ENCODE measurements at places on chromosomes 5 and 9.

DNA sequence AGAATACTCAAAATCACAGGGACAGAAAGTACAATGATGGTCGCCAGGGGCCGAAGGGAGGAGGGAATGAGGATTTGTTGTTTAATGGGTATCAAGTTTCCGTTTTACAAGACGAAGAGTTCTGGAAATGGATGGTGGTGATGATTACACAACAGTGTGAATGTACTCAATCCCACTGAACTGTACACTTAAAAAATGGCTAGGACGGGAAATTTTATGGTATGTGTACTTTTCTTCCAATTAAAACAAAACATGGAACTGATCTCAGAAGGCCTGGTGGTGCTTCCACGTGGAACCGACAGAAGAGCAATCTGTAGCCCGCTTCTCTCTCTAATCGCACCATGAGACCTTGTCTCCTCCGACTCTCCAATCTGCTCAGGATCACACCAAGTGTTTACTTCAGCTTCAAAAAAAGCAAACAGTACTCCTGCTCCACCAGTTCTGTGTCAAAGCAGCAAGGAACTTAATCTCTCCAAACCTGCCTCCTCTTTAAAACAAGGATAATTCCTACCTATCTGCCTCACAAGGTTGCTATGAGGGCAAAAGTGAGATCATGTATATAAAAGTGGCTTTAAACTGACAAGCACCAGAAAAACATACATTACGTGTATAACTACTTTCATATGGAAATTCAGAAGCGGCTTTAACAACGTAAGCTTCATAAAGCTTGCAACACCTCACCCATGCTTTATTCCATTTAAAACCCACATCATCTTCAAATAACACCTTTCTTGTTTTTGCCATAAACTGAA lies 2.1 kb downstream of the ECPAS start:
- peak; percentile 5 for DNase-seq

DNA sequence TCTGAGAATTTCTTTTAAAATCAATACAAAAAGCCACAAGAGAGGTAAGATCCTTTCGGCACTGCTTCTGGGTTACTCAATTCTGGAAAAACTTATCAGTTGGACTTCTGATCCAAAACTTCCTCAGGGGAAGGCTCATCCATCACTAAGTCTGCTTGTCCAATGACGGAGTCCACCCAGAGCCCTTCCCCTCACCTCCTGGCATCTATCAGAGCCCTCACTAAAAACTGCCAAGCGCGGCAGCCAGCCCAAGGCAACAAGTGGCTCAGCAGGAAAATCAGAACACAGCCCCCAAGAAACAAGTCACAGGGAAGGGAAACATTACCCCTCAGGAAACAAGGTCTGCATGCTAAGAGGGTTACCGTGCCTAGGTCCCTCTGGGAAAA lies 869 bp upstream of the ESM1 start:
- DNase-seq, result no peak

DNA sequence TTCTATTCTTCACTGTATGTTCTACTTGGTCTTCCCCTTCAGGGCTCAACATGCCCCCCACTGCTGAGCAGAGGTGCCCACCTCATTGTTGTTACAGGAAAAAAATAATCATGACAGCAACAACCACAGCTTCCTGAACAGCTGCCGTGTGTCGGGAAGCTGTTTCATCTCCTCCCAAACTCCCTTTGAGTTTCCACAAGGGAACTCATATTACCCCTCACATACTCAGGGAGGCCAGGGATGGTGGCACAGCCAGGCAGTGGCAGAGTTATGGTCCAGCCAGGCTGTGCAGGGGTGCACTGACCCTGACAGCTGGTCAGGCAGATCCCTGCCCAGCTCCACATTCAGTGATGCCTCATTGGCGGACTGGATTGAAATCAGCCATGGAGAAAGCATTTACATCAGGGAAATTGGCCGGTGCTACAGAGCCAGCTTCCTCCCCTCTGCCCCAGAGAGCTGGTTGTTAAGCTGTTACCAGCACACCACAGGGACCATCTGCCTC lies 37.3 kb downstream of the SARDH start:
- DNase-seq, result no peak

DNA sequence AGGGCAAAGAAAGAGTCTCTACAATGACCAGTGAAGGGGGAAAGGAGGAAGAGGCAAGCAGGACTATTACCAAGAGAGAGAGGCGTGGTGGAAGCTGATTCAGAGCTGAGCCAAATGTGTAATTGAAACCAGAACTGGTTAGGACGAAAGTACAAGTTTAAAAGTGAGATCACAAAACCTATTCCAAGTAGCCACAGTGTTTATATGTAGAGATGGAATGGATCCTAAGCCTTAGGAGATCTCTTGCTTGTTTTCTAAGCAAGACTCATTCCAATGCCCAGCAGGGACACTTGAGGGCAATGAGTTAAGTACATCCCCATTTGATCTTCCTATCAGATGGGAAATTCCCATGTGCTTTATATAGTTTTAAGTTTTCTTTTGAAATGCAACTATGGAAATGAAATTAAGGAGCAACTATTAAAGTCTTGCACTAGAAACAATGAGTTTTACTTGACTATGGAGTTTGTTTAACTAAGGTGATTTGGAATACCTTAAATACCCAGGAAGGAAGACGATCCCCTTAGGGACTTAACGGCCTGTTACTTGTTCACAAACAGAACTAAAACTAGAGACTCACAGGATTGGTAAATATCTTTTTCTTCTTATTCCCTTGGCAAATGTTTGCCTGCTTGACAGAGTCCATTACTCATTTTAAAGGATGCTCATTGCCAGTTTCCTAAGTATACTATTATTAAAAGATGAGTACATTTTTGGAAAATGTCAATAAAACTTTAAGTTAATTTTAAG lies 51.1 kb upstream of the SNX2 start:
- DNase-seq, result peak; percentile 71

DNA sequence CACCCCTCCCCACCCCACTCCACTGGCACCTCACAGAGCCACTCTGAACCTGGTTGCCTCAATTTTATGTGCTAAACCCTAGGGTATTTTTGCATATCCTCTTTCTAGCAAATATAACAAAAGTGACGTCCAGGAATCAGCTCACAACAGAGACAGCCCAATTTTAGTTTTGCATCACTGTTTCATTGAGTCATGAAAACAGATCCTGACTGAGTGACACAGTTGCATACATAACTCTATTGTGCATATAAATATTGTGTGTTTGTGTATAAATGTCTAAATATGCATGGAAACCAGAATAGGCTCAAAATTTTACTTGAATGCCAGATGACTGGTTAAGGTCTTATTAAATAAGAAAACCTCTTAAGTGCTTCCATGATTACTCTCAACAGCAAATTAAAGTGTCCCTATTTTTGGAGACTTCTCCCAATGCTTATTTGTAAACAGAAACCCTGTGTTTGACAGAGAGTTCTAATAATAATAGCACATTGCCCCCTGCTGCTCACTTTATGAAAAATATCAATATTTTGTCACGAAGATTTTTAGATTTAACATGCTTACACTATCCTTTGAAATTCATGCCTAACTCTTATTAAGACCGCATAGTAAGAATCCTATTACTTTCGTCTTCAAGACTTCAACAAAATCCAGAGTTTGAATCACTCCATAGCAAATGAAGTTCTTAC lies 75.5 kb upstream of the PRRC1 start:
- no peak for DNase-seq

- peak; percentile 77 for DNase-seq
Observed at GRCh38 chr5:40689438-40689837, 9.7 kb downstream of the PTGER4 start.

- no peak for DNase-seq
Observed at GRCh38 chr5:66898241-66898995, 298.2 kb downstream of the CD180 start.

GRCh38 chr9:93896093-93896492 lies 59.1 kb downstream of the BARX1 start:
- no peak for DNase-seq

- no peak for DNase-seq
Observed at GRCh38 chr9:100394032-100394695, 32.8 kb upstream of the MSANTD3 start.

DNA sequence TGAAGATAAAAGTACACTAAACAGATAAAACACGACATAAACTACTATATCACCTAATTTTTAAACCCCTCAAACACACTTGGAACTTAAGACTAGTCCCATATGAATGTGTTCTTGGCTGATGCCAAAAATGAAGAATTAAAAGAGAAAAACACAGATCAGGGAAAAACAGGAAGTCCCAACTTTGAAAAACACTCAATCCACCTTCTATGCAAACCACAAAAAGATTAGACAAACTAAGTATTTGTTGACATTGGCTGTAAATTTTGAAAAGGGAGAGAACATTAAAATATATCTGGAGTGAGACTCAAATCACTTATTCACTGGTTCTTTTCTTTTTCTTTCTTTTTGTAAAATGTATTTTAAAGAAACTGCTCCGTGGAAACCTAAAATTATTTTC lies 81.4 kb downstream of the ANKH start:
- DNase-seq, result no peak

DNA sequence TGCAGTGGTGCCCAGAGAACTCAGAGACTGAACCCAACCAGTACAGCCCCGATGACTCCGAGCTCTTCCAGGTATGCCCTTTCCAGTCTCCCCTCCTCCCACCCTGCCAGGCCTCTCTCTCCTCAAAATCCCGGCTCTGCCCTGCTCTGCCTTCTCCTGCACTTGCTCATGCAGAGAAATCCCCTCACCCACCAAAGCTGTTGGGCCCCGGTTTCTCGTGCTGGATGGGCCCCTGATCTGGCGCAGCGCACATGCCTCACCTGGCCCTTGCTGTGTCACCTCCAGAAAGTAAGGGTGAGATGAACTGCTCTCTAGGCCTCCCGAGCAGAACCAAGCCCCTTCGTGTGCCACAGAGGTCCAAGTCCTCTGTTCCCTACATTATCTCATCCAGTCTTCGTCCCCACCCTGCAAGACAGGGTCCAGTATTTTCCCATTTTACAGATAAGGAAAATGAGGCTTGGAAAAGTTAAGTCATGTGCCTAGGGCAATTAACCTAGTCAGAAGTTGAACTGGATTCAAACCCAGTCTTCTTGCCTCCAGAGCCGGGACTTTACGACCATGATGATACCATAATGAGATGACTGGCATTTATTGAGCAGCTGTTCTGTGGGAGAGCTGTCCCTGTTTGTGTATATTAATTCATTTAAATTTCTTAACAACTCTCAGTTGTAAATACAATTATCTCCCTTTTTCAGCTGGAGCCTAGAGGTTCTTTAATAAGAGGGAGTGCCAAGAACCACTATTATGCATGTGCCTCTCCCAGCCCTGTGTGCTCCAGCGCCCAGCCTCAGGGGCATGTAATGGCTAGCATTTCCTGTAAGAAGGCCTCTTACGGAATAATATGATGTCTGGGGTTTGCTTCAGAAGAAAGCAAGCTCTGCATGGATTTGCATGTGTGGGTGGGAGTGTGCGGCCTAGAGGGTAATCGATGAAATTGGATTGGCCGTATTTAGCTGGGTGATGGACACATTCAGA lies 90.7 kb downstream of the PPARGC1B start:
- DNase-seq, result no peak

- DNase-seq, result no peak
Observed at GRCh38 chr9:93654351-93654961, 78.1 kb downstream of the PHF2 start.

DNA sequence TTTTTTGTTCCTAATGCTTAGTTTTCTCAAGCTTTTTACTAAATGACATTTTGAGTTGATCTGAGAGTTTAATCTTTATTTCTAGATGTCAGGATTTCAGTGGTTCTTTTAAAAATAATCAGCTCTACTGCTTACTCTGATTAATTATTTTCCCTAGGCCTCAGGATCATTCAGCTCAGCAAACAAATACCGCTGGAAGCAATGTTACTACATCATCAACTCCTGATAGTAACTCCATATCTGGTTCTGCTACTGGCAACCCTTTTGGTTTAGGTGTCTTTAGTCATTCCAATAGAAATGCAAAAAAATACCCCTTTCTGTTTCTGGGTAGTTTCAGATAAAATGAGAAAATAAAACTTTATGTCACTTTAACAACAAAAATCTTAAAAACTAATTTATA lies 5.6 kb upstream of the IDNK start:
- DNase-seq, result no peak

DNA sequence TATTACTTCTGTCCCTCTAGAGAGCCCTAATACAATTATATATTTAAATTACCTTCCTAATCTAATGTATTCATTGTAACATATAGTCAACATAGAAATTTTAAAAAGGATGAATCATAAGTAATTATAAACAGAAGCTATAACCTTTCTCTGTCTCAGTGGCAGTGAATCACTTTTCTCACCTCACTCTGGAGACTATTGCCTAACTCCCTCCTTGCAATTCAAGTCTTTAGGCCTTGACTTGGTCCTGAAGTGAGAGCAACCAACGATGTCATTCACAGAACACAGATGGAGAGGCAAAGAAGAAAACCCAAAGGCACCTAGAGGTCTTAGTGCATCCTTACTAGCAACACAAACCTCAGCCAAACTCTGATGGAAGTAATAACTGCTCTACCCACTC lies 133.3 kb upstream of the DPYSL3 start:
- DNase-seq, result no peak

DNA sequence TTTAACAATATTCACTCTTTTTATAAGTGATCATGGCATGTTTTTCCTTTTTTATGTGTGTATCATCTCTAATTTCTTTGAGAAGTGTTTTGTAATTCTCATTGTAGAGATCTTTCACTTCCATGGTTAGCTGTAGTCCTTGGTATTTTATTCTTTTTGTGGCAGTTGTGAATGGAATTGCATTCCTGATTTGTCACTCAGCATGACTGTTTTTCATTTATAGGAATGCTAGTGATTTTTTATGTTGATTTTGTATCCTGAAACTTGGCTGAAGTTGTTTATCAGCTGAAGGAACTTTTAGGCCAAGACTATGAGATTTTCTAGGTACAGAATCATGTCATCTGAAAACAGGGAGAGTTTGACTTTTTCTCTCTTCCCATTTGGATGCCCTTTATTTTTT lies 13.1 kb upstream of the SPINK13 start:
- no peak for DNase-seq

- DNase-seq, result no peak
Observed at GRCh38 chr5:171386006-171386671, 1.5 kb upstream of the NPM1 start.

- DNase-seq, result no peak
Observed at GRCh38 chr5:17305964-17306725, 88.7 kb downstream of the BASP1 start.

DNA sequence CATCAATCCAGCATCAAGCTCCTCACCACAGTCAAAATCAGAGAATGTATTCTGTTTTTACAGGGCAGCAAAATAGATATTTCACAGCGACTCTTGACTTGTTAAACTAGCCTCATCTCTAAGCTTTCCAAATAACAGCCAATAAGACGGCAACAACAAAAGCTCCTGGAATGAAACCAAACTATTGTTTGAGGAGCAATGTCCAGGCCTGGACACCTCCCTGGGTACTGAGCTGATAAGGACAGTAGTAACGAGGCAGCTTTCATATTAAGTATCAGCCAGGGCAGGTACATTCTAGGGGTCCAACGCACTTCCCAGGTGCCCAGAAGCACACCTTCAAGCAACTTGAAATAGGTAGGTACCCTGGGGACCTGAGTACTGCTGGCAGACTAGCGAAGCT lies 260.3 kb downstream of the ENC1 start:
- DNase-seq, result no peak

DNA sequence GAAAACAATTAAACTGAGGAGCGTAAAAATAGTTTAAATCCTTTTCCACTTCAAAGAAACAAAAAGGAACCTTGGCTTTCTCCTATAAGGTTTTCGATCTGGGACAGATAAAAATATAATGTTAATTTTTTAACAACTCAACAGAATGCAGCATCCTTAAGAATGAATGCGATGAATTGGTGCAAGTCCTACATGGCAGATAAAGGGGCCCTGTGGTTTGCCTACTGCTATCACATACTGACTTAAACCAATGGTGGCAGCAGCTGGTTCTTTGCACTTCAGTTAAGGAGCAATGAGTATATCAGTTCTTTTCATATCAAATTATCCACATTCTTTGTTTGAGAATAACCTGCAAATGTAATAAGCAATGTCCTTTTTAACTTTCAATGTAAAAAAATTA lies 12.4 kb upstream of the TYRP1 start:
- DNase-seq, result no peak
